Type B pancreatic cell (in vitro differentiated cells): ENCODE measurements at places on chromosomes 12 and 14. TPM values are rescaled to one million over a fixed set of nuclear protein-coding genes. Genes with fewer than 3 reads are reported as not detected.

DNA sequence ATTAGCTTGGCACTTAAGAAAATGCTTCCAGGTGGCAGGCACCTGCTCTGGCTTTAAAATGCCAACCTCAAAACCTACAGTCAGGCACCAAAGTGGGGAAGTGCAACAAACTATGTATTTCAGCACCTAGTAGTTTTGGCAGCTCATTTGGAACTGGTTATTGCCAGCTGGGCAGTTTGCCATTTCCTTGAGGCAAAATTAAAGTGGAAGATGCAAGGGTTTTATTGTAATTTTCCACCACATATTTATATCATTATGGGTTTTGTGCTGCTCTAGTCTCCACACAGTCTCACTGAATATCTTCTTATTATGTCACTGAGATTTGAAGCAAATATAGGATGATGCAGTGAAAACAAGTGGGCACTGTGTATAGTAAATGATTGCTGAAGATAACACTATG, 117.0 kb downstream of the PRKD1 start:
- DNase-seq = no peak

DNA sequence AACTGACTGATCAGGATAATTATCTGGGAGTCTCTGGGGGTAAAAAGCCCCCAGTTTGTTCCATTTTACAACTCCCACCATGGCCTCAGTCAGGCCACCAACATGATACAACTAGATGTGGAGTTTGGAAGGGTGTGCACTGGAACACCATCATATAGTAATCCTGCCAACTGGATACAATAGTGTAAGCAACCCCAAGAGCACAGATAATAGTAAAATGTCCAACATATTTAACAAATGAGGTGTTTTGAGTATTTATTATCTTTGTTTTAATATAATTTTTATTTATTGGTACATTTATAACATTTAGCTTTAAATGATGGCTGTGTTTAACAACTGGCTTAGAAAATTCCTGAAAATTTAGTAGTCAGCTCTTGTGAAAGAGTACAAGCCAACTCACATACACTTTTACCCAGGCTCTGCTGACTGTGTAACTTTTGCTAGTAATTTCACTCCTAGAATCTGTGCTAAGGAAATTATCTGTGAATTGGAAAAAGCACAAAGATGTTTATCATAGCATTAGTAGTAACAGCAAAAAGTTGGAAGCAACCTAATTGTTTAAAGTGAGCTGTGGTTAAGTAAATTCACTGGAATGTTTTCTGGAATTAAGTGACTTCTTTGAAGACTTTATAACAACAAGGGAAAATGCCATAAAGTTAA, 196.8 kb downstream of the RAD51B start:
- DNase-seq = no peak

DNA sequence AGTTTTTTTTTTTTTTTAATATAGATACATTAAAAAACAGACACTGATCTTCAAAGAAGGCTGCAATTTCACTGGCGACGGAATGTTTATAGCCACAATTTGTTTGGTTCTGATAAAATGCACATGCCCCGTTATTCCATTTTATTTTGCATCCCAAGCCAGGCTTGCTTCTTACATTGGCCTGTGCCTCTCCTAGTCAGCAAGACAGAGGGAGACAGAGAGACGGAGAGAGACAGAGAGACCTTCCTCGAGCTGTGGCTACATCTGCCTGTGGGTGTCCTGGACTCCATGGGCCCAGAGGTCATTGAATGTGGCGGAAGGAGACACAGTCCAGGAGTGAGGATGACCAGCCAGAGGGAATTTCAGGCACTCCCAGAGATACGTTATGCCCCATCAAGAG, 926.6 kb downstream of the VRK1 start:
- DNase-seq = no peak

- DNase-seq = no peak
These were observed 611.1 kb downstream of the AACS start for GRCh38 chr12:125676366-125676765.

- DNase-seq = no peak
These were observed 1.0 kb downstream of the ELK3 start for GRCh38 chr12:96194971-96195844.

The POU6F1 gene
- total RNA-seq = 5.6 and 6.6 TPM in 2 replicates

The PARP11 gene
- total RNA-seq = 14.4 and 14.5 TPM in 2 replicates

DNA sequence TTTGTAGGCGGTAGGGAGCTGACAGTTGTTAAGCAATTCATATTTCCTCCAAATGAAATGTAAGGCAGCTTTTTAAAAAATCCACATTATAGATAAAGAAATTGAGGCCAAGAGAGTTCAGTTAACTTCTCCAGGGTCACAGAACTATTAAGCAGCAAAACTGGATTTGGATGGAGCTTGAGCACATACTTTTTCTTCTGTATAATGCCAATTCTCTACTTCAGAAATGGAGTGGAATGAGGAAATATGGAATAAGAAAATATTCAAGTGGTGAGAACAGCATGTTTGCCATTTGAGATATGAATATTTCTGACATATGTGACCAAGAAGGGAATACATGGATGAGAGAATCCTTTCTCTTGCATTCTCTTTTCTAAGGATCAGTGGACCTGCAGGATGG, 233.1 kb downstream of the FOXG1 start:
- DNase-seq = no peak

DNA sequence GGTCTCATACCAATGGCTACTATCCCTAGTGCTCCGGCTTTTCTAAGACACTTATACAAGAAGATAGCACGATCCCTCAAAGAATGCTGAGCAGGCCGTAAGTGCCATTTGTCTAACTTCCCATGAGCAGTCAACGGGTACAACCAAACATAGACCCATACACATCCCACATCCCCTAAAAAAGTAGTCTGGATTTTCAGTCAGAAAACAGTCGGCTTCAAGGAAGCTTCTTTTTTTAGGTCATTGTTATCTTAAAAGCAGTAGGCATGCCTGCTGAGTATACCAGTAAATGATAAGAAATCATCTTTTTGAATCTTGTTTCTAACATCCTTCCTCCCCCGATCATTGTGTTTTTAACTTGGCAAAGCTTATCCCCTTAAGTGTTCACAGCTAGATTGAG, 19.8 kb downstream of the OSBPL8 start:
- DNase-seq = no peak

- no peak for DNase-seq
These were observed 22.4 kb downstream of the RXYLT1 start for GRCh38 chr12:63802012-63802608.

- no peak for DNase-seq
These were observed 69.8 kb upstream of the IFNG-AS1 start for GRCh38 chr12:67919406-67919805.

The ACACB gene
- total RNA-seq = 14.6 and 22.7 TPM in 2 replicates

DNA sequence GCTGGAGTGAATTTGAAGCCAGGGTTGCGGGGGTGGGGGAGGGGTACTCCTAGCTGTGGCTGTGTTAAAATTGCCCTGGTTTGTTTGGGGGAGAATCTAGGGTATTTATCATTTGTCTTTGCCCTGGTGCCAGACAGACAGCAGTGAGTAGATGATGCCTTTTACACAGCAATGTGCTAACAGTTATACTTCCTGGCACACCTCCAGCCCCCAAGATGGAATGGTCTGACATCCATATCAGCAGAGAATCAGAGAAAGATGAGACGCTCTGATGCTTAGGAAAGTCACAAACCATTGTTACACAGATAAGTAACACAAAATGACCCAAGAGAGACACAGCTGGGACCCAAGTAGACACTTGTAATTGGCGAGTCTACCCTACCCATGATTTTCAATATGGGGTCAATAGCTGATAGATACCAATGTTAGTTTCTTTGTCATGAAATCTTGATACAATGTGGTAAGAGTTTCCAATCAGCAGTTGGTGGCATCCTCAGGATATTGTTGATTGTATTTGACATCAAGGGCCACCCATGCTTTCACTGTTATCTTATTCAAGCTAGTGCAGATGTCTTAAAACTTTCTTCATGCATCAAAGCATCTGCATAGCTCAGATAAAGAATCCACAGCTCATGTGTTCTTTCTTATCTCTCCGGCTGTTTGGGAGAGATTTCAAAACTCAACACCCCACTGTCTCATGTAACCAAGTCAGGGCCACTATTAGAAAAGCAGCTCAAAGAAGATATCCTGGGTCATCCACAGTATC, 2.6 kb upstream of the PRKAB1 start:
- DNase-seq = no peak

DNA sequence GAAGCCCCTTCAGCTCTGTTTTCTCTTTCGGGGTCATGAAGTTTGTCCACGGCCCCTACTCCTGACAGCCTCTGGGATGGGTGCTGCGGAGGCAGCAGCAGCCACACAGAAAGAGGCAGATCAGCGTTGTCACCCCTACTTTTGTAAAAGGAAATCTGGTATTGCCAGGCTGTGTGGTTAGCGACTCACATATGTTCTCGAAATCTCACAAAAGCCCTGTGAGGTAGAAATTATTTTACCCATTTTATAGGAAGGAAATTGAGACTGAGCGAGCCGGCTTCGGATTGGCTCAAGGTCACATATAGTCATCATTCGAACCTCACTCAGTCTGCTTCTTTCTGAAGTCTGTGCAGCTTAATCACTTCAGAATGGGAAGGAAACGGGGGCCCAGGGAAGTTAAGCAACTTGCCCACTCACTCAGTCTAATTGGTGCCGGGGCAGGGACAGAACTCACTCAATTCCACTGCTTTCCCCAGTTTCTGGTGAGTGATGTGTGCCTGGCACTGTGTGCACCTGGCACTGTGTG, 1.1 kb upstream of the CKAP4 start:
- no peak for DNase-seq

- DNase-seq = no peak
These were observed 239.5 kb upstream of the SFSWAP start for GRCh38 chr12:131471271-131471905.

- DNase-seq = no peak
These were observed 458 bp upstream of the HOXC4 start for GRCh38 chr12:54053003-54053750.

DNA sequence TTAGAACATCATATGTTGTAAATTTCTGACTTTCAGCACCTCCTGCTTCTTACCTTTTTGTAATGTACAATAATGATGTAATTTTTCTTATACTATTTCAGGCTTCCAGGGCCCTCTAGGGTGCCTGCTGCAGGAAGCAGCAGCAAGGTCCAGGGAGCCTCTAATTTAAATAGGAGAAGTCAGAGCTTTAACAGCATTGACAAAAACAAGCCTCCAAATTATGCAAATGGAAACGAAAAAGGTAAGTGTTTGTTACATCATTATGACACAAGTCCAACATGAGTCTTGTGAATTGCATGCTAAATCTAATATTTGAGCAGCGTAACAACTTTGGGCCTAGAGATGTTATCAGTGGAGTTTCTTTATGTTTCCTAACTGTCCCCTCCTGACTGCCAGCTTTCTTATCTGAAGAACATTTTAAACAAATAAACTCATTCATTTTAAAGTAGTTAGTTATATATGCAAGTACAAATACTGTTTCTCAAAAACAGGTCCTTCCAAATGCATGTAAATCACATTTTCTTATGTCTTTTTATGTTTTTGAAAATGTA, 167.6 kb downstream of the NAV3 start:
- DNase-seq = no peak

GRCh38 chr12:132398386-132398991, 69.1 kb upstream of the GALNT9 start:
- DNase-seq = no peak

The IAPP gene
- 10.0 and 10.4 TPM in 2 replicates for total RNA-seq

DNA sequence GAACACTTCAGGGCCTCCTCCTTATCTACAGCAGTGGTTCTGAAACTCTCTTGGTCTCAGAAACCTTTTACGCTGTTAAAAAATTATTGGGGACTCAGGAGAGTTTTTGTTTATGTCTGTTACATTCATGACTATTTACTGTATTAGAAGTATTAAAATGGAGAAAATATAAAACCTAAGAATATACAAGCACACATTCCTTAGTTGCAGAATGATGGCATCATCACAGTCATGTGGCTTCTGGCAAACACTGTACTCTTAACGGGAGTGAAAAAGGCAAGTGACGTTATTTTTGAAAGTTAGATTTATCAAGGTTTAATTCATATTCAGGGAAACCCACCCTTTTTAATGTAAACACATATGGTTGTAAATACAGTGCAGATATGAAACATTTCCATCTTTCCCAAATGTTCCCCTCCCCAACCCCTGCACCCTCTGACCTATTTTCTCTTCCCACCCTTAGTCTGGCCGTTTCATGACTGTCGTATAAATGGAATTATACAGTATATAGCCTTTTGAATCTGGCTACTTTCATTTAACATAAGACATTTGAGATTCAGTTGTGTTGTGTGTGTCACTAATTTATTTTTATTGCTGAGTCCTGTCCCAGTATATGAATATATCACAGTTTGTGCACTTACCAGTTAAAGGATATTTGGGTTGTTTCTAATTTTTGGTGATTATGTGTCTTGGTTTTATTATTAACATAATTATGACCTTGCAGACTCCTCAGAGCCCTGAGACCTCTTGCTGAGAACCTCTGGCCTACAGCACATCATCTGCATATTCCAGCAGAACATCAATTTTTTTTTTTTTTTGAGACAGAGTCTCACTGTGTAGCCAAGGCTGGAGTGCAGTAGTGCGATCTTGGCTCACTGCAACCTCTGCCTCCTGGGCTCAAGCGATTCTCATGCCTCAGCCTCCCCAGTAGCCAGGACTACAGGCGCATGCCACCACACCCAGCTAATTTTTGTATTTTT, 457.0 kb downstream of the PCNX1 start:
- DNase-seq = no peak

The GDF3 gene
- total RNA-seq = not detected in 2 replicates

The CEP170B gene
- total RNA-seq = 26.5 and 51.5 TPM in 2 replicates
